ENCODE measurements at places on chromosomes 7 and 10.

- DNase-seq, result no peak
These were observed 239.4 kb downstream of the TNS3 start for GRCh38 chr7:47342296-47343060.

GRCh38 chr10:126210051-126210651, 178.1 kb downstream of the ADAM12 start:
- DNase-seq, result no peak

- no peak for DNase-seq
These were observed 22.4 kb downstream of the GPR141 start for GRCh38 chr7:37705976-37706375.

- no peak for DNase-seq
These were observed 7.3 kb downstream of the UROS start for GRCh38 chr10:125815764-125816163.

GRCh38 chr10:115525141-115525540, 432.0 kb downstream of the ATRNL1 start:
- no peak for DNase-seq

DNA sequence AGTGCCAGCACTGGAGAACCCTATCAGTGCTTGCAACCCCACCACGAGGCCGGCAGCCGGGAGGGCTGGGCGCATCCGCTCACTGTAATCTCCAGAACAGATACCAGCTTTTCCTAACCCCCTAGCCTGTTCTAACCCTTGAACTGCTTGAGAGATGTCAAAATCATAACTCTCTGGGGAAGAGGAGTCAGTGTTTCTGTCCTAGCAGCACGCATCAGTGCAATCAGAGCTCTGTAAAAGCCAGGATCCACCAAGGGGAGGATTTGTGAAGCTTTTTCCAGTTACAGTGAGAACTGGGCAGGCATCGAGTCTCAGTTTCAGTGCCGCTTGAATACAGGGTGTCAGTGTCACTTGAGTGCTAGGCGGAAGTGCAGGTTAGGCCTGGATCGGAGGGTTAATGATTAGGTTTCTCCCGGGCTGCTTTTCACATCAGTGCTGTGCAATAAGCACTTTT, 104.5 kb upstream of the INSYN2A start:
- no peak for DNase-seq

- DNase-seq, result no peak
These were observed 38.8 kb downstream of the SVOPL start for GRCh38 chr7:138662076-138662990.

GRCh38 chr7:18154726-18155125, 127.1 kb upstream of the PRPS1L1 start:
- DNase-seq, result no peak

DNA sequence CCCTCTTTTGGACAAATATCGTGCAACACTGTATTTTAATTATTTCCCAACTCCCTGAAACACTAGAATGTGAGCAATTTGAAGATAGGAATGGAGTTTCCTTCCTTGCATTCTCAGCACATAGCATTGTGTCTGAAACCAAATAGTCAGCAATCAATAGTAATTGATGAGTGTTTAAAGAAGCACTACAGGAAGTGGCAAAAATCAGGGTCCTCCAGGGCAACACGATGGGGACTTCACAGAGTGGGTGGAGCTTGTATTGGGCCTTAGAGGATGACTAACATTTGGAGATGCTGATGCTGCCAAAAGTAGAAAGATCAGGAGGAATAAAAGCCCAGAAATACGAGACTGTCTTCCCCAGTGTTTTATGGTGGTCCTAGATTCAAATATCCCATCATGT, 94.9 kb downstream of the NPSR1 start:
- DNase-seq, result no peak

- DNase-seq, result no peak
These were observed 241.3 kb upstream of the FOXP2 start for GRCh38 chr7:114173170-114173890.

- no peak for DNase-seq
These were observed 170.8 kb upstream of the HABP2 start for GRCh38 chr10:113381981-113382509.

DNA sequence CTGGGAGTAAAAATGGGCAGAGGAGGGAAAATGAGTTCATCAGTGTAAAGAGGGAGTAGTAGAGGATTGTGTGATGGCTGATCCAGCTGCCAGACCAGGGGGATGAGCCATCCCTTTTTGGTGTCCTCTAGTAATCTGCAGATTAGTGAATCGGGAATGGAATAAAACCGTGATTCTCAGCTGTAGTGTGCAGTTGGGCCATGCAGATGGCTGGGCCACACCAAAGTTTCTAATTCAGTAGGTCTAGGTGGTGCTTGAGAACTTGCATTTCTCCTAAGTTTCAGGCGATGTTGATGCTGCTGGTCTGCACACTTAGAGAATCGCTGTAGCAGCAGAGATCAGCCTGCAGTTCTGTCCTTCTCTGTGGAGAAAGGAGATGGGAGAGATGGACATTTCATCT, 22.7 kb downstream of the PDCD11 start:
- no peak for DNase-seq

DNA sequence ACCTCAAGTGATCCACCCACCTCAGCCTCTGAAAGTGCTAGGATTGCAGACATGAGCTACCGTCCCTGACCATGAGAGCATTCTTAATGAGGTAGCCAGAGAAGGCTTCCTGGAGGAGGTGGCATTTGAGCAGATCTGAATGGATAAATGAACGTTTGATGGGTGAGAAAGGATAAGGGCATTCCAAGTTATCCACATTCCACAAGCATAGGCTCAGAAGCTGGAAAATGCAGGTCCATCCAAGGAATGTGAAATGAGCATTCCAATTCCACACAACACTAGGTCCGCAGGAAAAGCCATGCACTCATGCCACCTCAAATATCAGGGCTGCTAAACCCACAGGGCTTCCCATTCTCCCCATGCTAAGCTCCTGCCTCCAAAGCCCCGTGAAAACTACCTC, 17.0 kb downstream of the TMEM130 start:
- no peak for DNase-seq

DNA sequence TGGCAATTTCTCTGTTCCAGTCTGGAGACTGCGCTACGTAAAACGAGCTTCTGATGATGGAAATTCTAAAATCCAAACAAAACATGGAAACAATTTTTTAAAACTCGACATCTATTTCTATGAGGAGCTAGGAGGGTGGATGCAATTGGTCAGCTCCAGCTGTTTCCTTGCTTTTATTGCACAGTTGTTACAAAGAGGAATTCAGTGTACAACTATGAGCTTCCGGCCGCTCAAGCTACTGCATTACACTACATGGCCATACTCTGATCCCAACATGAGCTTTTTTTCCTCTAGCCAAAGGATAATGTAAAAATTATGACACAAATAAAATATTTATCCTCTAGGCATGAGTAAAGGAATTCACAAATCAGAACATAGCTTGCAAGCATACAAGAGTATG, 403.1 kb upstream of the C7orf33 start:
- DNase-seq, result no peak

DNA sequence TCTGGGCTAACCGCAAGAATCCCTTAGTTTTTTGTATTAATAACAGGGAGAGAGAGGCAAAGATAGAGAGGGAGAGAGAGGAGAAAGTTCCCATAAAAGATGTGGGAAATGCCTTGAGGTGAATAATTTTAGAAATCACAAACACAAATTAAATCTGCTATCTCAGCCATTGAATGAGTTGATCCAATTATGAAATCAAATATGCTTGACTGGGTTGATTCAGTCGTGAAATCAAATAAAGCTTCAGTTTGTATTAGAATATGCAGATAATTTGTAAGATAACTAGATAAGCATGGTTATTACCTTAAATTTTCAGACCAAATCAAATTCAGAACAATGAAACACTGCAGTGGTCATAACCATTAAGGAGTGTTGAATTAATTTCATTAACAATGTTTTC, 68.9 kb downstream of the SEMA3A start:
- no peak for DNase-seq

- no peak for DNase-seq
These were observed 6.9 kb downstream of the C10orf105 start for GRCh38 chr10:71712572-71713134.

GRCh38 chr10:80409121-80409520, 770 bp downstream of the PRXL2A start:
- DNase-seq, result no peak

DNA sequence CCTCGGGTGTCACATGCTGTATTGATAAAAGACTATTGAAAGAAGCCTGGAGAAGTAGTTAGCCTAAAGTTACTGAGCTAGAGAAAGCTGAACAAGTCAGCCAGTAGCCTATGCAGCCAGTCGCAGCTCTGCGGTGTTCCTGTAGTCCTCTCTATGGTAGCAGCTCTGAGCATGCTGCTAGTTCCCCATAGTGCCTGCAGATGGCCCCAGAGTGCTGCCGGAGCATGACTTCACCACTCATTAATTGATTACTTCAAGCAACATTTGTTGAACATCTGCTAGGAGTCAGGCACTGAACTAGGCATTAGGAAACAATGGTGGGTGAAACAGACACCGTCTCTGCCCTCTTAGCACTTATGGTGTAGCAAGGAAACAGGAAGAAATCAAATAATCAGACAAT, 422.7 kb downstream of the SORCS3 start:
- no peak for DNase-seq

GRCh38 chr7:1720326-1720725, 50.2 kb downstream of the ELFN1 start:
- DNase-seq, result no peak

- no peak for DNase-seq
These were observed 63.3 kb upstream of the DNAJB12 start for GRCh38 chr10:72417971-72418370.

- DNase-seq, result no peak
These were observed 76.2 kb upstream of the NMT2 start for GRCh38 chr10:15244635-15245197.

- DNase-seq, result no peak
These were observed 54.3 kb downstream of the ABCC2 start for GRCh38 chr10:99836711-99837110.

GRCh38 chr7:81693080-81693479, 76.8 kb downstream of the HGF start:
- no peak for DNase-seq

DNA sequence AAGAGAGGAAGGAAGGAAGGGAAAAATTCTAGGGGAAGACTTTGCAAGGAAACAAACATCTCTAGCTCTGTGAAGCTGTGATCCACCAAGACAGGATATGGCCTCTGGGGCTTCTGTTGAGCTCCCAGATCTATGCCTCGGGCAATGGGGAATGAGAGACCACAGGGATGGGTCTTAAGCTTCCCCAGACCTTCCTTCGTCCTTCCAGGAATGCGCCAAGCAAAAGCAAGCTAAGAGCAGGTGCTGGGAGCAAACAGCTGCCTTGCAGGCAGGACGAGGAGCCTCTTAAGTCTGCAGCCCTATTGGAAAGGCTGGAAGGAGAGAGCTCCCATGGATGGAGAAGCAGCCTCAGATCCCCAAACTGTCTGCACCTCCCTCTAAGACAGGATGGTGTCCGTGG, 21.9 kb upstream of the ELN start:
- no peak for DNase-seq

GRCh38 chr7:65974876-65975275, 7.1 kb downstream of the GUSB start:
- no peak for DNase-seq

DNA sequence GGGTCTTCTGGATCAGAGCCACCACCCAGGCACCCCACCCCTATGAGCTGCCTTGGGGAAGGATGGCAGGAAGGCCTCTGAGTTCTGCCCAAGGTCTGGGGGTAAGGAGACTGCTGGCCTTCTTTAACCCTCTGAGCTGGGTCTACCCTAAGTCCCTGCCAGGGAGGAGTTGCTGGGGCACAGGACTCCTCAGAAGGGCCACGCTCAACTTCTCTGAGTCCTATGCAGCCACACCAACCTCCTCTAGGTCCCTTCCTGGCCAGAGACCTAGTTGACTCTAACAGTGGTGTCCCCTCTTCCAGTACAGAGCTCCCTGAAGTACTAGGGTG, 2.6 kb upstream of the NEURL1 start:
- no peak for DNase-seq

DNA sequence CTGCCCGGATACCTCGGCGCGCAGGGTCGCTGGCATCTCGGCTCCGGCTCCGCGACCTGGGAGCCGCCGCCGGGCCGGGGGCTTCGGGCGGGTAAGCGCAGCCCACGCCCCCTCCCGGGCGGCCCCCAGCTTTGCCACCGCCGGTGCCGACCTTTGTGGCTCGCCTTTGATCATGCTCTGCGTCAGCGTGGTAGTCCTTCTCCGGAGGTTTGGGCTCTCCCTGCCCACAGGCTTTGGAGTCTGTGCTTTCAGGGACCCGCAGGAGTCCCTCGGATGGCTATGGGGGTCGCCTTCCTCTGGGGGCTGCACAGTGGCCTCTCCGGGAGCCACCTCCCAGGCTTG, 7.3 kb downstream of the ATP6V1F start:
- no peak for DNase-seq

- DNase-seq, result no peak
These were observed 199.1 kb upstream of the NRP1 start for GRCh38 chr10:33533612-33534011.

DNA sequence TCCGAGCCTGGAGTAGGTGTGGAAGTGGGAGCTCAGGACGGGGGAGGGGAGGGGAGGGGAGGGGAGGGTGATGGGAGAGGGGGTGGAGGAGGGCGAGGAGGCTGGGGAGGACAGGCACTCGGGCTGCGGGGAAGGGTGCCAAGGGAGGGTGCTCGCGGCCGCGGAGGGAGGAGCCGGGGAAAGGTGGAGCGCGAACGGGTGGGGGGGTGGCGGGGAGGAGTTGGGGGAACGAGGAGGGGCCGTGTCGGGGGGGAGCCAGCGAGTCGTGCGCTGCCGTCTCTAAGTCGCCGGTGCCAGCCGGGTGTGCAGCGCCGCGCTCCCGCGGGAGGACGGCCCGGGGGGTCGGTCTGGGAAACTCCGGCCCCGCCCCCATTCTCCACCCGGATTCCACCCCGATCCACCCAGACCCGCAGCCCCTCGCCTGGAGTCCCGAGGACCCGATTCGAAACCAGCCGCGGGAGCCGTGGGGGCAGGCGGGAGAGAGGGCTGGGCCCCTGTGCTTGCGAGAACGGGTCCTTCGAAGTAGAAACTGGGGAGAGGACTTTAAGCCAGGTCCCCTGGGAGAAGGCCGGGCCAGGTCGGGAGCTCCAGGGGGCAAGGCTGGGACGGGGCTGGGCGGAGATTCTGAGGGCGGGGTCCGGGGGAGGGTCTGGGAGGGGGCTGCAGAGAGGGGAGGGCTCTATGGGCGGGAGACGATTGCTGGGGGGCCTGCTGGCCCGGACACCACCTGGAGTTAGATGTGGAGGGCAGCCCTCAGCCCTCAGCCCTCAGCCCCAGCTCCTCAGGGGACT, at the start of gene ZNF467:
ZNF467 (minus strand) TSS at position 143 of the 791 bp plus-strand sequence. CDS start 2,556 bp downstream, outside the sequence.
- DNase-seq, result no peak

DNA sequence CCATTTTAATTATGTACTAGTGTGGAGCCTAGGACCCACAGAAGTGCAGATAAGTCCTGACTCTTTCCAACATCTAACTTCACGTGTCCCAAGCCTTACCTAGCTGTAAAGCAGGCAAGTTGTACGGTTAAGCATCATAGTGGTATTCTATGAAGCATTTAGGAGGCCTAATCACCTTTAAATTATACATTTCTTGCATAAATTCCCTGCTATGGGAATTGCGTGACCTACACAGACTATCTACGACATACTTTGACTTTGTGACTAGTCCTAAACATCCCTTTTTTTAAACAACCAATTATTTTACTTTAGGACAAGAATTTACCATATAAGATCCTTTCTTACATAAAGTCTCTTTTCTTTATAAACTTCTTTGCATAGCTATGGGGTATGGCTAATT, 37.7 kb upstream of the LRGUK start:
- DNase-seq, result no peak
